Lung (tissue), 17 donors: ENCODE measurements at places on chromosomes 12 and 14. TPM values are rescaled to one million over a fixed set of nuclear protein-coding genes. Genes with fewer than 3 reads are reported as not detected.

Gene CLECL1
- polyA plus RNA-seq, result 0.72 TPM

Gene LIN52
- polyA plus RNA-seq, result 7.4 TPM

Gene RASAL1
- polyA plus RNA-seq, result 1.8 TPM

Gene RAD9B
- polyA plus RNA-seq, result 0.46 TPM

Gene MAP3K9
- polyA plus RNA-seq, result 3.1 TPM

Gene NYNRIN
- polyA plus RNA-seq, result 4.2 TPM

Gene KRT2
- not detected for polyA plus RNA-seq

Gene OVCH1
- 0.17 TPM for polyA plus RNA-seq

Gene SERPINA5
- polyA plus RNA-seq, result 0.14 TPM

Gene EMC9
- polyA plus RNA-seq, result 29.4 TPM

Gene RNASE3
- 0.79 TPM for polyA plus RNA-seq

DNA sequence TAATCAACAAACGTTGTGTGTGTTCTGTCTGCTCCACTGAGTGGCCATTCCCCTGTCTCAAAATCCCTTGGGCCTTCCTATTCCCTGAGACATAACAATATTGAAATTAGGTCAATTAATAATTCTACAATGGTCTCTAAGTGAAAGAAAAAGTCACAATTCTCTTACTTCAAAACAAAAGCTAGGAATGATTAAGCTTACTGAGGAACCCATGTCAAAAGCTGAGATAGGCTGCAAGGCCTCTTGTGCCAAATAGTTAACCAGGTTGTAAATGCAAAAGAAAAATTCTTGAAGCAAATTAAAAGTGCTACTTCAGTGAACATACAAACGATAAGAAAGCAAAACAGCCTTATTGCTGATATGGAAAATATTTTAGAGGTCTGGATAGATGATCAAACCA, 65.0 kb upstream of the AMIGO2 start:
- H3K4me1 ChIP-seq, result no peaks in the 10 kb centered on the region
- DNase-seq, result no peak
- no peaks in the 10 kb centered on the region for H3K27me3 ChIP-seq
- no peak overlapping the region for H3K27ac ChIP-seq

DNA sequence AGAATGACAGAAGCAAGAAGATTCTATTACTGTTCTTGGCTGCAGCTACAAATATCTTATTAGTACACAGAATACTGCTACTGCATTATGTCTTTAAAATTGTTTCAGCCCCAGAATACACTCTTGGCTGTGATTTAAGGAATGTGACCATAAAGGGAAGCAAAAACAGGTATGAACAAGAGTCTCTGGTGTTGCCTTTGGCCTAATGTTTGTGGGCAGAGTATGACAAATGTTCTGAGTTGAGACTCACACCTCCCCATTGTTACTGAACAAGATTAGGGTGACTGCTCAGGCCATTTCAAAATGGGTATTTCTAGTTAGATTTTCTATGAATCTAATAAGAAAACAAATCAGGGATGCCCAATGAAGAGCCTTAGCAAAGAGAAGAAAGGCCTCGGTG, 28.5 kb downstream of the TTC6 start:
- H3K4me3 ChIP-seq, result no peak overlapping the region
- no peak overlapping the region for H3K27ac ChIP-seq
- no peaks in the 10 kb centered on the region for H3K27me3 ChIP-seq
- peaks cover 3% of the 10 kb centered on the region for H3K4me1 ChIP-seq

DNA sequence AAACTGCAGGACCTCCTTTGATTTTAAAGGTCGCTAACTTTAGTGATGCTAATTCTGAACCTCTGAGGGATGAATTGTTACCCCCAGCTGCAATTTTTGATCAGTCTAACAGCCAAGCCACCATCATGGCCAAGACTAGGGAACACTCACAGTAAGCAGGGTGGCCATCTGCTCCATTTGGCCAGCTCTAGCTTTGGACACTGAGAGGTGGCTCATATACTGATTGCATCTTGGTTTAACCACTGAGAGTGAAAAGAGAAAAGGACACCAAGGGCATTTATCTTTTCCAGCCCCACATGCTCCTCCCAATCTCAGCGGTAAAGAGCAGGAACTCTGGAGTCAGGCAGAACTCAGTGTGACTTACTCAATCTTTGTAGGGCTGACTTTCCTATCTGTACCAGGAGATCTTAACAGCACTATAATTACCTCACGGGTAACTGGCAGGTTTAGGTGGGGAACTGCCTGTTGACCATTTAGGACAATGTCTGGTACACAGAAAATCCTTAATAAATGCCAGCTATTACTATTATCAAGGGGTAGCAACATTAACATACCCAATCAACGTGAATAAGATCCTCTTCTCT, 6.2 kb downstream of the LPCAT3 start:
- no peak overlapping the region for H3K27ac ChIP-seq
- no peak for DNase-seq
- no peaks in the 10 kb centered on the region for H3K27me3 ChIP-seq
- peaks cover 4% of the 10 kb centered on the region for H3K36me3 ChIP-seq
- H3K4me3 ChIP-seq, result no peak overlapping the region
- peaks cover 4% of the 10 kb centered on the region for H3K4me1 ChIP-seq

DNA sequence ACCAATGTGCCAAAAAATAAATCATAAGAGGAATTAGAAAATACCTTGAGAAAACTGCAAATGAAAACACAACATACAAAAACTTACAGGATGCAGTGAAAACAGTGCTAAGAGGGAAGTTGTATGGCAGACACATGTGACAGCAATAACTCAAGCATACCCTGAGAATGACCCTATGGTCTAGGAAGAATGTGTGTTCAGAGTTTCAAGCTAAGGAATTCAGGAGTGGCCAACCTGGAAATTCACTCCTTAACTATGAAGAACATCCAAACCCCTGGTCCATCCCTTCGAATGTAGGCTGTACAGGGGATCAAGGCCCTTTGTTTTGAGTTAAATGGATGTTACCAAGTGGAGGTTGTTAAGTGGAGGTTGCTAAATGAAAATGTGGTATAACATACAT, 16.7 kb upstream of the TTC9 start:
- H3K36me3 ChIP-seq, result no peaks in the 10 kb centered on the region
- H3K27ac ChIP-seq, result no peak overlapping the region
- H3K27me3 ChIP-seq, result no peaks in the 10 kb centered on the region
- no peaks in the 10 kb centered on the region for H3K4me1 ChIP-seq

GRCh38 chr12:48861111-48861510, 4.6 kb downstream of the RND1 start:
- H3K4me1 ChIP-seq, result peaks cover 8% of the 10 kb centered on the region
- H3K27me3 ChIP-seq, result peaks cover 2% of the 10 kb centered on the region
- no peak for DNase-seq
- no peaks in the 10 kb centered on the region for H3K36me3 ChIP-seq

DNA sequence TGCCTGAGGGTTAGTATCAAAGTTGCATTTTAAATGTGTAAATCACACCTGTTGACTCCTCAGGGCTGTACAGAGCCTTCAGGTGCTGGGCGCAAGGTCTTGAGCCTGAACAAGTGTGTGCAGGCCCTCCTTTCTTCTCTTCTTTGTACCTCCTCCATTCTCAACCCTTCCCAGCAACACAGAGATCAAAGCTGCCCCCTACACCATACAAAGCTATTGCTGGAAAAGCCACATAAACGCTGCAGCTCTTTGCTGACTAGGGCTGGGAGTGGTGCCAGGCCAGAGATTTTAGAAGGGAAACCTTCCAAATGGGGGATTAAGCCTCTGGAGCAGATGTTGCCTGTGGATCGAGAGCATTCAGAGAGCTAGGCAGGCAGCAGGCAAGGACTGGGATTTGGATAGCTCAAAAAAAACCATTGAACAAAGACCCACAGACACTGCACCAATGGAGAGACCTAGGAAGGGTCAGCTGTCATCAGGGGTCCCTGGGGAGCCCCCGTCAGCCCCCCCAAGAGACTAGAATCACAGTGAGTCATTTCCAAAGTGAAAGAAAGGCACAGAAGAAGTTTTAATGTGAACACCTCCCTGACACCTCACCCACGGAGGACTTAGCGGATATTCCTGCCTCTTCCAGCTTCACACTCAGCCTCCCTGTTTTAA, 18.2 kb upstream of the SUSD6 start:
- no peaks in the 10 kb centered on the region for H3K27me3 ChIP-seq
- no peak overlapping the region for H3K27ac ChIP-seq
- H3K4me3 ChIP-seq, result no peak overlapping the region
- no peaks in the 10 kb centered on the region for H3K36me3 ChIP-seq
- peak; percentile 96 for DNase-seq
- H3K4me1 ChIP-seq, result no peaks in the 10 kb centered on the region

- DNase-seq, result no peak
- no peaks in the 10 kb centered on the region for H3K4me1 ChIP-seq
- H3K36me3 ChIP-seq, result no peaks in the 10 kb centered on the region
Measured at GRCh38 chr12:115433014-115433634, 749.1 kb upstream of the TBX3 start.

GRCh38 chr12:34605510-34605887, 583.2 kb downstream of the ALG10 start:
- no peak overlapping the region for H3K27ac ChIP-seq
- no peak for DNase-seq
- H3K36me3 ChIP-seq, result no peaks in the 10 kb centered on the region
- H3K4me3 ChIP-seq, result no peak overlapping the region

DNA sequence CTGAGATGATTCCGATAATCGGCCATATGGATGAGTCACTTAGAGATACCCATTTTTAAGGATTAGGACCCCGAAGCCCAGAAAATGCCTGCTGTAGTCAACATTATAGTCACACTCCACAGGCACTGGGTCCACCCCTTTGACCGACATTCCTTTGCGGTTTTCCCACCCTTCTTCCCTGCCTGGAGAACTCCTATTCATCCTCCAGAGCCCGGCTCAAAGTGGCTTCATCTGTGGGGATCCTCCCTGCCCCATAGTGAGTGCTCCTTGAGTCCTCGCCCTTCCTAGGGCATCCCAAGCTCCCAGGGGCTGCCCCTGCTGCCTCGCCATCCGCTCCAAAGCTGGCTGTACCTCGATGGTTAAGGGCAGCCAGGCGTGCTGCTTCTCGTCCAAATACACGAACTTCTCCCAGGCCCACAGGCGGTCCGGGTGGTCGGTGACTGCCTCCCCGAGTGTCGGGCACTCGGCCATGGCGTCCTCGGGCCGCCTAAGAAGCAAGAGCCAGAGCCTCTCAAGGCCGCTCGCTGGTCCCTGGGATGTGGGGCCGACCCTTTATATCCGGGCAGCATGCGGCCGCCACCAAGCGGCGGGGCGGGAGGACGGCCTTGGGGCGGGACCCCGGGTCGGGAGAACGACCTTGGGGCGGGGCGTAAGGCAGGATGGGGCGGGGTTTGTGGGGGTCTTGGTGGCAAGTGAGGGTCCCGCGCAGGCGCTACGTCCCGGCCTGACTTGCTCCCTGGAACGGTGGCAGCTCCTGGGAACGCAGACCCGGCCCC, at the start of gene TCL1A:
Gene TCL1A (minus strand): TSS at position 530 of the 776 bp plus-strand sequence. CDS start 59 bp downstream, at position 471.
- no peak for DNase-seq
- no peak within 1 kb of the TSS for H3K27ac ChIP-seq
- no peaks in the 10 kb centered on the region for H3K36me3 ChIP-seq
- no peaks in the 10 kb centered on the region for H3K27me3 ChIP-seq
- H3K4me3 ChIP-seq, result no peak within 1 kb of the TSS

DNA sequence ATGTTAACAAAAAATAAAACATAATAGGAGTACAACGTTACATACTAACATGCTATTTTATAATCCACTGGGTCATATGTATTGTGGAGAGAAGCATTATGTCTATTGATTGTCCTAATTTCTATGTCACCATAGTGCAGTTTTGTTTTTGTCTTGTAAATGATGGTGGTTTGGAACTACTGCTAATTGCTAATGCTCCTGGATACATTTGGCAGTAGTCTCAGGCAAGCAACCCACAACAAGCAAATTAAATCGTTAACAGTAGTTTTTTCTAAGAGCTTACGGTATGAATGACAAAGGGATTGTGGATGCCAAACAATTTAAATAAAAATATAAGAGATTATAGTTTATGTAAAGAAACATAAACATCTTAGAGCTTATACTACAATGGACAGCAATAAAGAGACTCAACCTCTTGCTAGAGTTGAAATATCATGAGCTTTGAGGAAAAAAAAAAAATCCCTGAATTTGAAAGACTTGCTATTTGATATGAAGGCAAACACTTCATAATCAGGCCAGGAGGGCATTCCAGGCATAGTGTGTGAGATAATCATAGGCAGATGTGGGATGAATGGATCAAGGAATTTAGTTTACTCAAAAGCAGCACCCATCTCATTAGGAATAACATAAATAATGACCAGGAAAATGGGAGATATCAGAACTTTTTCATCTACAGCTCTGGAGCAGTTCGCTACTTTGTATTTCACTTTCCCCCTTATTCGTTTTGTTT, 181.3 kb downstream of the CCDC59 start:
- DNase-seq, result no peak
- H3K4me3 ChIP-seq, result no peak overlapping the region
- H3K27me3 ChIP-seq, result no peaks in the 10 kb centered on the region
- no peaks in the 10 kb centered on the region for H3K36me3 ChIP-seq

DNA sequence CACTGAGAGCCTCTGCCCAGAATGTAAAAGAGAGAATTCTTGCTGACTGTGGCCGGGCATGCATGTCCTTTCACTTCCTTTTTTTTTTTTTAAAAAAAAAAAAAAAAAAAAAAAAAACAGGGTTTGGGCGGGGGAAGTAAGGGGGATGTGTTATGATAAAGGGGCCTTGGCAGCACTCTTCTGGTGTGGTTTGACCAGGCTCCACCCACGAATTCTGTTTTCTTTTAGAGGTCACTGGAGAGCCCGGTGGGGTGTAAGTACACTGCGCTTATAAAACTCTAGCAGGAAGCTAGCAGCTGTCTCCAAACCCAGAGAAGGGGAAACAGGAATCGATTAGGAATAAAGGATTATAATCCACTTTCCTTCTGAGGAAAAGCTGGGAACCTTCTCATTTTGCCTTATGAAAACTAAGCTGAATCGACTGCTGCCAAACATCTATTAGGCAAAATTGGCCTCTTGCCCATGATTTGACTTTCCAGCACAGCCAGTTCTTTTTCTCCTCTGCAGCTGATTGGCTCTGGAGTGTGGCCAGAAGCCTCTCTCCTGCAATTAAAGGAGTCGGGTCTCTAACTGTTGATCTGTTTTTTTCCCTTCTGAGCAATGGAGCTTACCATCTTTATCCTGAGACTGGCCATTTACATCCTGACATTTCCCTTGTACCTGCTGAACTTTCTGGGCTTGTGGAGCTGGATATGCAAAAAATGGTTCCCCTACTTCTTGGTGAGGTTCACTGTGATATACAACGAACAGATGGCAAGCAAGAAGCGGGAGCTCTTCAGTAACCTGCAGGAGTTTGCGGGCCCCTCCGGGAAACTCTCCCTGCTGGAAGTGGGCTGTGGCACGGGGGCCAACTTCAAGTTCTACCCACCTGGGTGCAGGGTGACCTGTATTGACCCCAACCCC, 27.7 kb upstream of the HIGD1C start:
- H3K36me3 ChIP-seq, result peaks cover 7% of the 10 kb centered on the region
- peak overlapping the region; percentile 82 for H3K4me3 ChIP-seq
- no peaks in the 10 kb centered on the region for H3K27me3 ChIP-seq
- peak; percentile 99 for DNase-seq
